ENCODE measurements at places on chromosomes 13 and 19. TPM values are rescaled to one million over a fixed set of nuclear protein-coding genes. Genes with fewer than 3 reads are reported as not detected.
A peak's percentile ranks its signal among the peaks of the same experiment; 100 is the strongest.

Gene SLC25A42
- 7.8 TPM for total RNA-seq

Gene IGFL1
- not detected for total RNA-seq

Gene FBXO17
- total RNA-seq = 0.10 TPM

Gene TSHZ3
- total RNA-seq = 2.0 TPM

Gene NANOS2
- not detected for total RNA-seq

Gene ARHGEF18
- total RNA-seq = 29.3 TPM

DNA sequence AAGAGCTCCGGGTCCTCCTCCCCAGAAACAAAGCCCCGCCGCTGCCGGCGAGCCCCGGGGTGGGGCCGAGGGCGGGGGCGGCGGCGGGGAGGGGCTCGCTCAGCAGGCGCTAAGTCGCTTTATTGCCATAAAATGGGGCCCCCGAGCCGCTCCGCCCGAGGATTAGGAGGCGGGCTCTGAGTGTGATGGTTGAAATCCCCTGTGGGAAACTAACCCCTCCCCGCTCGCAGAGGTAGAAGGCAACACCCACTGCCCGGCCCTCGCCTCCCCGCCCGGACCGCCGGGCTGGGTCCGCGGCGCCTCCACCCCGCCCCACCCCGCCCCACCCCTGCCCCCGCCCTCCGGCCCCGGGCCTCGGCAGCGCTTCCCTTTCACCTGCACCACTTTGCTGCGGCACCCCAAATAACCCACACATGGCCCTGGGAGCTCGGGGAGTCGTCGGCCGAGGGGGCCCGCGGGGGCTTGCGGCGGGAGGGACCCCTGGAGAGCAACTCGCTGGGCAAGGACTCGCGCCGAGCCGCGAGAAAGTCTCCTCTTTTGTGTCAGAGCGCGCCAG is at the start of gene KLF12:
TSS of gene KLF12 (minus strand) at position 184 of the 556 bp plus-strand sequence.
- peak; percentile 91 for DNase-seq

DNA sequence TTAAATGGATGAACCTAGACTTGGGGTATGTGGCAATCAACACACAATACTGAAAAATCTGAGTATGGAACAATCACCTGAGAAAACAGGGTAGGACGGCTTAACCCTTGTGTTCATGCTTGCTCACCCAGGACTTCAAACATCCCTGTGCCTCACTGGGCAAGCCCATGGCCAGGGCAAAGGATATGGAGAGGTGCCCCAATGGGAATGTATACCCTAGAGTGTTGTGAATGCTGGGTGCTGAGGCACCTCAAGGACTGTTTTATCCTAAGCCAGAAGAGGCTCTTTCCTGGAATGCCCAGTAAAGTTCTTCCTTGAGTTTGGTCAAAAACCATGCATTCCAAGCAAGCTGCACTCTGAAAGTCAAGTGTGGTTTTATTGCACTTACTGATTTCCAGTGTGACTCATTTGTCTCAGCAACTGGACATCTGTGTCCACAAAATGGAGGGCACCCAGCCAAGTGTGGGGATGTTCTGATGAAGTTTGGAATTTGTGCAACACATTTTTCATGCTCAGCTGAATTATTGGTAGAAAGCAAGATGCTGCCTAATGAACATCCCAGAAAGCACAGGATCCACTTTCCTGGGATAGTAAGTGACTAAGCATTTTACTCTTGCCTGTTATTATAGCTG is 531.3 kb downstream of the RFC3 start:
- no peak for DNase-seq

DNA sequence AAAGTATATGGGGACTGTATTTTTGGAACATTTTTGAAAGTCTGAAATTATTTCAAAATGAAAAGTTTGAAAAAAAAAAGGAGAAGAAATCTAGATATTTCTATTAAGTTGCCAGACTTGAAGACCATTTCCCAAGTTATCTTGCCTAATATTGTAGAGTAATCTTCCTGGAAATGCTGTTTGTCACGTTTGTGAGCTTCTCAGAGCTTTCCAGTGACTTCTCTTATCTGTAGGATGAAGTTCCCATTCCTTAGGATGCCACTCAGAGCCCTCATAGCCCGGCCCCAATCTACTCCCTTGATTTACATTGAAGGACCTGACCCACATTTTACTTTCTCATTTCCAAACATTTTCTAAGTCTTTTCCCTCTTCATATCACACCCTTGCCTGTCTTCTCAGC is 23.6 kb downstream of the CEACAM8 start:
- no peak for DNase-seq

- DNase-seq = no peak
These were observed 1.7 kb upstream of the NCLN start for GRCh38 chr19:3183721-3184641.

GRCh38 chr13:34967851-34968562 is 25.9 kb downstream of the NBEA start:
- DNase-seq = no peak

DNA sequence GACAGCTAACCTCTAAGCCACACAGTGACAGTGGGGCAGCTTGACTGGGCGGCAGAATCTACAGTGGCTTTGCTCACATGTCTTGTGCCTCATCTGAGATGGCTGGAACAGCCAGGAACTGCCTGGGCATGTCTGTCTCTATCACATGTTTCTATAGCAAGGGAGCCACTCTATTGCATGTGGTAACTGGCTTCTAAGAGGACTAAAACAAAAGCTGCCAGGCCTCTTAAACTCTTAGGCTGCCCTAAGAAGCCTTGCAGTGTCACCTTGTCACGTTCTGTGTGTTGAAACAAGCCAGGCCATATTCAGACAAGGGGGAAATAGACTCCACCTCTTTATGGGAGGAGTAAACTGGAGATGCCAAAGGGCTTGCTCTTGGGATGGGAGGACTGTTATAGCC is 122.9 kb upstream of the MAB21L1 start:
- DNase-seq = no peak

DNA sequence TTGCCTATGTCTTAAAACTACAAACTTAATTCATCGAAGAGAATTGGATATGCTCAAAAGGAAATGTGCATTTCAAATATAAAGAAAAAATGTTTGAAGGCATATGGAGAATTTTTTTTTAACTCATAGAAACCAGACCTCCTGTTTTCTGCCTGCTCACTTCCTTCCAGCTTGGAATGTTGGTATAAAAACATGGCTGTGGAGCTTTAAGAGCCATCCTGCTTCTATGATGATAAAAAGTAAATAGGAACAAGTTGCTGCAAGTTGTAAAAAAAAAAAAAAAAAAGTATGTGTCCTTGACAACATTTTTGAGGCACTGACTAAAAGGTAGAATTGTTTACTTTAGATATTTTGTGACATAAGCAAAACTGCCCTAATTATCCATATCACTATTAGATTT is 1230.7 kb downstream of the PCDH9 start:
- no peak for DNase-seq

DNA sequence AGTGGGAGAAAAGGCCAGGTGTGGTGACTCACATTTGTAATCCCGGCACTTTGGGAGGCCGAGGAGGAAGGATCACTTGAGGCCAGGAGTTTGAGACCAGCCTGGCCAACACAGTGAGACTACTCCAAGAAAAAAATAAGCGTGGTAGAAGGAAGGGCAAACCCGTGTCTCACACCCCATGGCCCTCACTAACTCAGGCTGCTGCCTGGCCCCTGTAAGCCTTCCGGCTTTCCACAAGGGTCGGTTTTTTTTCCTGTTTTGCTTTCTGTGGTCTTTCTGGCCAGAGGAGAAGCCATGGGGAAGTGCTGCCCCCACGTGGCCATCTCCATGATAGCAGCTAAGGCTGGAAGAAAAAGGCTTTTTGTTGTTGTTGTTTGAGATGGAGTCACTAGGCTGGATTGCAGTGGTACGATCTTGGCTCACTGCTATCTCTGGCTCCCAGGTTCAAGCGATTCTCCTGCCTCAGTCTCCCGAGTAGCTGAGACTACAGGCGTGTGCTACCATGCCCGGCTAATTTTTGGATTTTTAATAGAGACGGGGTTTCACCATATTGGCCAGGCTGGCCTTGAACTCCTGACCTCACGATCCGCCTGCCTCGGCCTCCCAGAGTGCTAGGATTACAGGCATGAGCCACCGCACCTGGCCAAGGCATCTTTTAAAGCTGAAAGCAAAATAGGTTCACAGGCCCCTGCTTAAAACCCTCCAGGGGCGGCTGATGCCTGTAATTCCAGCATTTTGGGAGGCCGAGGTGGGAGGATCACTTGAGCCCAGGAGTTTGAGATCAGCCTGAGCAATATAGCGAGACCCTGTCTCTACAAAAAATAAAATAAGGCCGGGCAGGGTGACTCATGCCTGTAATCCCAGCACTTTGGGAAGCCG is 7.5 kb upstream of the ARHGEF18 start:
- DNase-seq = peak; percentile 70

GRCh38 chr13:99484473-99484872 is 16.8 kb upstream of the TM9SF2 start:
- DNase-seq = peak; percentile 7

GRCh38 chr19:4904481-4904880 is 1.8 kb upstream of the ARRDC5 start:
- no peak for DNase-seq

DNA sequence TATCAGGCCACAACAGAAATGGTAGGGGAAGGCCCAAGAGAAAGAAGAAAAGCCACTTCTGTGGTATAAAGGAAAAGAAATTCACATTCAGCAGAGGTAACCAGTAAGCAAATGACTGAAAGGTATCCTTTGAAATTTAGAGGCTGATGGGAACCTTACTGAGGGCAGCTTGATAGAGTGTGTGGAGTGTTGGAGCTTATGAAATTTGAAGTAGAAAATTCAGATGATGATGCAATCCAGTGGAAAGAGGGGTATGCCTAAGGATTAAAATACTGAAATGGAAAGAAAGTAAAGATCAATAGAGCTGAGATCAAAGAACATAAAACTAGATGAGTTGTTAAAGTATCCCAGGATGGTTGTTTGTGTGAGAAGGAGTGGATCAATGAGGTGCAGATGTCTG is 42.8 kb upstream of the RFXAP start:
- DNase-seq = no peak

DNA sequence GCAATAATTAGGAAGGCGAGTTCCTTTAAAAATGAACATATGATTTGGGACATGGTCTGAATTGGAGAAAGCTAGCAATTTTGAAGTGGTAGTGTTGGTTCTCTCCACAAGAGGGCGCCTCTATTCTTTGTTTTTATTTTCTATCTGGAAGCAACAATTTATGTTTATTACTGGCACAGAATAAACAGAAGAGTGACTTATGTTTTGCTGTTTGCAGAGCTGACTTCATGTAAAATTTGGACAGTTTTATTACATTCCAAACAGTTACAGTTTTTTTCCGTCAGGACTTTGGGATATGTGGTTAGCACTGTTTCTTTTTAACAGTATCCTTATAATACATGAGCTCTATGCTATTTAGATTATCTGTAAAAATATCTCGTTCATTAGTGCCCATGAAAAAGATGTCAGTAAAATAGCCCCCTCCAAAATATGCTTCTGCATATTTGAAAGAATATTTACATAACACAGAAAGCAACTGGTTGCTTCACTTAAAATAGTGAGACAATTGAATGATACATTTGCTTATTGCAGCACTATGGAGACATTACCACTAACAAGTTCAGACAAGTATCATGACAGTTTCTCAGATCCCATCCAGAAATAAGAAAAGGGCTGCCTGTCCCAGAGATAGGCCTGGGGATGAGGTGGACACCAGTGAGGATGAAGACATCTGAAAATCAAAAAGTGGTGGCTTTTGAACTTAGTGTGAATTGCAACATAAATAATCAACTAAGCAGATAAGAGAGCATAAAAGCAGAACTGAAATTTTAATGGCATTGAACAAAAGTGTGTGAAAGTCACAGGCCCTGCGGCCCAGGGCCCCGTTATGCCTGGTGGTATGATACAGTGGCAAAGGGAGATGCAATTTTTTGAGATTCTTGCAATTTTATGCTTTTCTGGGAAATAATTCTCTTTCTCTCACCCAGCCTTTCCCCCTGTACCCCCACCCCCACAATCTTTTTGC is 32.3 kb upstream of the FGF9 start:
- no peak for DNase-seq

- no peak for DNase-seq
These were observed 198.2 kb downstream of the DNAJC15 start for GRCh38 chr13:43221611-43222010.

- DNase-seq = no peak
These were observed 667 bp downstream of the ZNF878 start for GRCh38 chr19:12052091-12052496.

DNA sequence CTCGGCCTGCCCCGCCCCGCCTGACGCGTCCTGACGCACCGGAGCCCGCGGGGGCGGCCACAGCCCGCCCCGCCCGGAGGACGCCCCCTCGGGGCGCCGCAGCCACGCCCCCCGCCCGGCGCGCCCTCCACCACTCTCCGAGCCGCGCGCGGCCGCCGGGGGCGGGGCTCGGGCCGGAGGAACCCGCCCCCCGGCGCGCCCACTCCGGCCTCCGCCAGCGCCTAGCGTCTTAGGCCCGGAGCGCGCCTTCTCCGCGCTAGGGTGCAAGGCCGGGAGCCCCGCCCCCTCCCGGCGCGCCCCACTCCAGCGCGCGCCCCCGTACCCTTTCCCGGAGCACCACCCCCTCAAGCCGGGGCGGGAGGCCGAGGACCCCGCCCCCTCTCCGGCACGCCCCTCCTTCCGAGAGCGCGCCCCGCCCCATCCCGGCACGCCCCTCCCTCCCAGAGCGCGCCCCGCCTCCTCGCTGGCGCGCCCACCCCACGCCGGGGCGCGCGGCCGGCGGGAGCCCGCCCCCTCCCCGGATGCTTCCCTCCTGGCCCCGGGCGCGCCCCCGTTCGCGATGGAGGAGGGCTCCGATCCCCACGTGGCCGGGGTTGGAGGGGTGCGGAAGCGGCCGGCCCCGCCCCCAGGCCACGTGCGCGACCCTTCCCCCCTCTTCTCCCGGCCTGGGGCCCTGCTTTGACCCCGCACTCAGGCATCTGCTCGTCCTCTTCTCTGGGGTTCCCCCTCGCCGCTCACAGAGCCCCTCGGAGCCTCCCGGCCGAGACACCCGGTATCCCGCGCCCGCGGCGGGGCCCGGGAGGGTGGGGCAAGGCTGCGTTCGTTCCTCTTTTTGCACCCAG is 480 bp upstream of the KLF16 start:
- DNase-seq = peak; percentile 91

- no peak for DNase-seq
These were observed 231.0 kb upstream of the IRS2 start for GRCh38 chr13:110017379-110017778.

GRCh38 chr19:51440052-51440451 is 18.2 kb downstream of the SIGLEC8 start:
- no peak for DNase-seq

- DNase-seq = no peak
These were observed 167.4 kb upstream of the STARD13 start for GRCh38 chr13:33452873-33453517.
